ENCODE measurements at places on chromosomes 12 and 14. TPM values are rescaled to one million over a fixed set of nuclear protein-coding genes. Genes with fewer than 3 reads are reported as not detected.

The PPP4R4 gene
- 2.1 TPM for total RNA-seq

The NOS1 gene
- not detected for total RNA-seq

The OR6C2 gene
- total RNA-seq = not detected

The RNASE7 gene
- total RNA-seq = not detected

- no peak for DNase-seq
Measured at GRCh38 chr12:41189395-41190251, 1.5 kb downstream of the PDZRN4 start.

DNA sequence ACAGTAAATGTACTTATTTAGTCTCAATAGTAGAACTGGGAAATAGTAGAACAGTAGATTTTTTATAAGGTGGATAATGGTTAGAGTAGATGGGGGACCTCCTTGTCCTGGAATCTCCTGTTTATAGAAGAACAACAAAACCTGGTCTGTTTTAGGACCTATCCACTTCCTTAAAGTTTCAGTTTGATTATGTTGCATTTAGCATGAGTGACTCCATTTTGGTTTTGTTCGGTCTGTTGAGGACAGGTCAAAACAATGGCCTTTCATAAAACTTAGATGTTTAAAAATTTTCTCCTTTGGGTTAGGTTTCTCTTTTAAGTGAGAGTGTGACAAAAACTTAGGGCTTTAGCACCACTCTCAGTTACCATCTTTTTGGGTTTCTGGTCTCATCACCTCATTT, 308.9 kb downstream of the BTG1 start:
- no peak for DNase-seq

GRCh38 chr14:103882503-103883262, 35.3 kb upstream of the PPP1R13B start:
- no peak for DNase-seq

GRCh38 chr14:96280104-96280503, 24.1 kb downstream of the BDKRB1 start:
- DNase-seq = no peak

DNA sequence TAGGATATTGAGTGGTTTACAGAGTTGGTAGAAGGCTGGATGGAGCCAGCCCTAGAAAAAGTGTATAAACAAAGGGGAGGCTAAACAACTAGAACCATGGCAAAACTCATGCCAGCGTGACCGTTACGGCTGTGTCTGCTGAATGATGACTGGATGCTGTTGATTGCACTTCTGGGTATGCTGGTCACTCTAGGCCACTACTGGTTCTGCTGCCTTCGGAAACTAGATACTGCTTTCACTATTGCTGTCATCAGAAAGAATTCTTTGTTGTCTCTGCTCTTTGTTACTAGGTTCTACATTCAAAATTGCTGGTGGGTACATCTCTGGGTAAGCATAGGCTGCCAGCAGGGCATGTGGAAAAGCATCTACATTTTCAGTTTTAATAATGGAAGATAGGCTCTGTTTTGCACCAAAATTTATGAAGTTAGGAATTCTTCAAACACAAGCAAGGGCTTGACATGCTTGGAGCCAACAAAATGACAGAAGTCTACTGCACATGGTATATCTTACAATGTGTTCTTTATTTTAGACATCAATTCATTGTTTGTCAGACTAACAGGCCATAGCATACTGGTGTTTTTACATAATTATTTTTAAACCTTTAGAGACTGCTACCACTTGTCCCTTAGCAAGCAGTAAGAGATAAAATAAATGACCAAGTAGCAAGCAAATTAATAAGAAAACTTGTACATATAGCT, 15.4 kb downstream of the MON2 start:
- DNase-seq = no peak

DNA sequence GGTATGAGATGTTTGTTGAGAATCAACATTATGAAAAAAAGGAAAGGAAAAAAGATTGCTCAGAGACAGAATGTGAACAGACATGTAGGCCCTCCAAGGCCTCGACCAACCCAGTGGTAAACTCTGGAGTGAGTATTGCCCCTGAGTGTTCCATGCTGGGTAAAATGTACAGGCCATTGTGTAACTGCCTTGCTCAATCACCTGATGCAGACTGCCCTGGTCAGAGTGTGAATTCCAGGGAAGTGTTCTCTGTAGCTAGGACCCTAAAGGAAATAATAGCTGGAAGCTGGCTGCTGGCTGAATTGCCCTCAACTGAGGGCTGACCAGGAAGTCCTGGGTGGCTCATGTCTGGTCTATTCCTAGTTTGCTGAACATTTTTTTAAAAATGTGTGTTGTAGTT, 1081.4 kb upstream of the LRFN5 start:
- DNase-seq = no peak

GRCh38 chr14:66495218-66496098, 9.3 kb downstream of the CCDC196 start:
- DNase-seq = peak; percentile 90
